ENCODE measurements at places on chromosomes 6 and 20.

GRCh38 chr6:121175827-121176226, 158.5 kb downstream of the TBC1D32 start:
- no peak for DNase-seq

GRCh38 chr6:109445382-109445781, 4.9 kb downstream of the SMPD2 start:
- DNase-seq: no peak

DNA sequence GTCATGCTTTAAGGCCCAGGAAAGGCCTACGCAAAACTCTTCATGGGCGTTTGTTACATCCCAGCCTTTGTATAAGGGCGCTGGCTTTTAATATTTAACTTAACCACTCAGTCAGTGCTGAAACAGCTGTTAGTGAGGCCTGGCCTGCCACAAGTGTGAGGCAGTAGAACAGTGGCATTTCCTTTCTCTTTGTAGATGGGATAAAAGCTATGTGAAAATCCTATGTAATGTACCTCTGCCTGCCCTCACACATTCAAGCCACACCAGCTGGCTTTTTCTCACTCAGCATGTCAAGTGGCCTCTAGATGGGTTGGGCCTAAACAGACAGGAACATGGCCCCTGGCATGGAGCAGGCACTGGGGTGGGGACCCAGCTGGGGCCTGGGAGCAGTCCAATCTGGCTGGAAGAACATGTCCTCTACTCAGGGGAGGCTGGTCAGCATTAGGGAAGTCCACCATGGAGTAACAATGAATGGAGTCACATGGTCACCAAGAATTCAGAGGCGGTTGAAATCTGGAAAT, 20.7 kb downstream of the CGA start:
- DNase-seq: no peak

GRCh38 chr20:43988867-43989266, 74.2 kb downstream of the TOX2 start:
- DNase-seq: no peak

GRCh38 chr6:73011945-73012344, 213.4 kb downstream of the KHDC1L start:
- no peak for DNase-seq

- DNase-seq: no peak
Observed at GRCh38 chr6:6395581-6396197, 75.2 kb upstream of the F13A1 start.

- no peak for DNase-seq
Observed at GRCh38 chr6:53330137-53330536, 18.6 kb downstream of the ELOVL5 start.

GRCh38 chr6:127904160-127904559, 3.3 kb upstream of the THEMIS start:
- no peak for DNase-seq

DNA sequence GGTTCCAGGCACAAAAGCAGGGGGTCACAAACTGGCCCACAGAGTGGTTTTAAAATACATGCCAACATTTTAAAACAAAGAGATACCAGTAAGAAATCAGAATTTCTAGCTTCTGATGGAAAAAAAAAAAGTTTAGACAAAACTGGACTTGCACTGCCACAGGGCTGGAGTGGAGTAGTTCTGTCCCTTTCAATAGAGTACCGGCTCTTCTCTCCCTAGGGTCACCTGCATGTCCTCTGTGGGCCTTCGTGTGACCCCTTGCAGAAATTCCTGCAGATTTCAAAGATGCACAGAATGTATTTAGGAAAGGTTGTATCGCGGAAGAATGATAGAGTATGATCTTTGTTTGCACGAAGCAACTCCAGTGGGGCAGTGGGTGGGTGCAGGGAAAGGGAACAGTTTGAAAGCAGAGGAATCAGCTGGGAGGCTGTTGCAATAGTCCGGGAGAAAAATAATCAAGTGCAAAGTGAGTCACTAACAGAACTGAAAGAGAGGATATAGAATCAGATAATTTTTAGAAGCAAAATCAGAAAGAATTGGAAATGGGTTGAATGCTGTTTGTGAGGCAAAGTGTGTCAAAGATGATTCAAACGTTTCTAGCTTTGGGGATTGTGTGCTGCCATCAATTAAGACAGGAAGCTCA, 97.3 kb upstream of the STXBP5 start:
- DNase-seq: no peak

- DNase-seq: no peak
Observed at GRCh38 chr20:20331817-20332216, 36.1 kb upstream of the INSM1 start.

GRCh38 chr6:161850562-161850961, 576.7 kb upstream of the AGPAT4 start:
- no peak for DNase-seq

DNA sequence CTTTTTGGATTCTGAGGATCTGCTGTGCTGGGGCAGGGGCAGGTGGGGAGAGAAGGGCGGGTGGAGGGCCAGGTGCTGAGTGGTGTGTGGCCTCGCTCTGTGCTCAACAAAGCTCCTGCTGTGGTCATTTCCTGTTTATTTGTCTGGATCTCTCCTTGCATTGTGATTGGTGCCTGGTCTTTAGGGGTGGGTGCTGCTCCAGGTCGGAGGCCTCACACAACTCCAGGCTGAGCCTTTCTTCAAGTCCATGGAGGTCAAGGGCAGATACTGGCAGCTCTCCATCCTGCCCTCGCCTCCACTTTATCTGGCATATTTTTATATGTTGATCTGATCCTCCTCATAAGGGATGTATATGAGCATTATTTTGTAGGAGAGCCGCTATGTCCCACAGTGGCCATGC, 36.2 kb downstream of the HLA-F start:
- DNase-seq: no peak

- DNase-seq: no peak
Observed at GRCh38 chr6:30687659-30688431, 1.4 kb upstream of the PPP1R18 start.

GRCh38 chr20:34311118-34312023, 8.2 kb upstream of the AHCY start:
- no peak for DNase-seq

DNA sequence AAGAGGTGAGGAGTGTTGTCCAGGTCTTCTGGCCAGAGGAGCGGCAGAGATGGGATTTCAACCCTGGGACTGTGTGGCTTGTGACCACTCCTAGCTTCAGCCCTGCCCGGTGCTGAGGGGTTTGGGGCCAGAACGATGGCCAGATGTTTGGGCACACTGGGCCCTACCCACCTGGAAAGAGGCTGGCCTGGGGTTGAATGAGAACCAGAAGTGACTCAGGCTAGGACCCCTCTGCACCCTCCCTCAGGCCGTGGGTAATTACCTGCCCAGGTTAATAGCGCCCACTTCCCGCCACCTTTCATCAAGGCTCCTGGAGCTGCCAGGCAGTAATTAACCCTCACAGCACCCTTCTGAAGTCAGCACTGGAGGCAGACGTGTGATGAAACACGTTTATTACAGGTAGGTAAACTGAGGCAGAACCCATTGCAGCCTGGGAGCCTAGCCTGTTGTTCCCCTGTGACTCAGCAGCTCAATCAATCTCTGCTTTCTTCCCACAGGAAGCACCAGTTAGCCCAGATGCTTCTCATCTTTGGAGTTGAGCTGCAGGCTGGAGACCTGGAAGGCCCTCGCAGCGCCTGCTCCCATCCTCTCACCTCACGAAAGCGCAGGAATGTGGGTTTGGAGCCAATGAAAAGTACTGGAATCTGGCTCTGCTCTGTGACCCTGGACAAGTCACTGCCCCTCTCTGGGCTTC, 120.8 kb downstream of the CEBPB start:
- DNase-seq: no peak

DNA sequence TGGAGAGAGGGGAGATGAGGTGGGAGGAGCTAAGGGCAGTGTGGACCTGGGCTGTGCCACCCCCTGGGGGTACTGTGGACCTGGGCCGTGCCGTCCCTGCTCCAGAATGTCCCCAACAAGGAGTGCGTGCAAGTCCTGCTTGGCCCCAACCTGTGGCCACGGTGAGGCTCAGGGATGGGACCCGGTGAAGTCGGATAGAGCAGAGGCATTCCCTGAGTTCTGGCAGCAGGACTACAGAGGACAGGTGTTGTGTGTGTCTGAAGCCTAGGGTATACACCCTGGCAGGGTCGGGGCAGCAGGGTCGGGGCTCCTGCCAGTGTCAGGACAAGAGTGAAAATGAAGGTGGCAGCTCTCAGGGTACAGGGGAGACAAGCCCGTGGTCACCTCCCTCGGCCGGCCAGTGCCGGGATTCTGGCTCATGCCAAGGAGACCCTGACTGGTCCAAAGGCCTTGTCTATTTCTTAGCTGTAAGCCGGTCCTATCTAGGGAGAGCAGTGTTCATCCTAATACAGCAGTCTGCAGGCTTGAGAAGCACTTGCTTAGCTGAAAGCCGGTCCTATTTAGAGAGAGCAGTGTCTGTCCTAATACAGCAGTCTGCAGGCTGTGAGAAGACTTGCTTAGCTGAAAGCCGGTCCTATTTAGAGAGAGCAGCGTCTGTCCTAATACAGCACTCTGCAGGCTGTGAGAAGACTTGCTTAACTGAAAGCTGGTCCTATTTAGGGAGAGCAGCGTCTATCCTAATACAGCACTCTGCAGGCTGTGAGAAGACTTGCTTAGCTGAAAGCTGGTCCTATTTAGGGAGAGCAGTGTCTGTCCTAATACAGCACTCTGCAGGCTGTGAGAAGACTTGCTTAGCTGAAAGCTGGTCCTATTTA, 95.9 kb downstream of the SMOC2 start:
- DNase-seq: no peak

GRCh38 chr6:145155411-145155810, 579.9 kb downstream of the EPM2A start:
- no peak for DNase-seq

GRCh38 chr6:6604566-6604965, 16.0 kb downstream of the LY86 start:
- no peak for DNase-seq

- peak; percentile 60 for DNase-seq
Observed at GRCh38 chr6:166957087-166957804, 896 bp upstream of the RNASET2 start.

GRCh38 chr6:11854408-11855165, 76.0 kb upstream of the ADTRP start:
- no peak for DNase-seq

DNA sequence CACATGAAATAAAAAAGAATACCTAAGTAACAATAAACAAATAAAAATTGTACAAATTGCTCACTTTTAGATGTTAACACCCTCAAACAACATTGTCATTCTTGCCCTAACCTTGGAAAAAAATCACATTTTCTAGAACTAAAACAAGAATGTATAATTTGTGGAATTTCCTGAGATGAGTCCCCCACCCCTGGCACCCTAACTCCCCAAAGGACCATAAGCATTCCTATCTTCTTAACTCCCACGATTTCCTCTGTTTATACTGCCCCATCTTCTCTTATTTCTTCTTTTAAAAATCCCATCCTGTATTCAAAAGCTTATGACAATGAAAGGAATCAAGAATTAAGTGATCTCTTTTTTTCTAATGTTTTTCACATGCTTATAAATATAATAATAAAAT, 70.9 kb downstream of the IBTK start:
- no peak for DNase-seq

DNA sequence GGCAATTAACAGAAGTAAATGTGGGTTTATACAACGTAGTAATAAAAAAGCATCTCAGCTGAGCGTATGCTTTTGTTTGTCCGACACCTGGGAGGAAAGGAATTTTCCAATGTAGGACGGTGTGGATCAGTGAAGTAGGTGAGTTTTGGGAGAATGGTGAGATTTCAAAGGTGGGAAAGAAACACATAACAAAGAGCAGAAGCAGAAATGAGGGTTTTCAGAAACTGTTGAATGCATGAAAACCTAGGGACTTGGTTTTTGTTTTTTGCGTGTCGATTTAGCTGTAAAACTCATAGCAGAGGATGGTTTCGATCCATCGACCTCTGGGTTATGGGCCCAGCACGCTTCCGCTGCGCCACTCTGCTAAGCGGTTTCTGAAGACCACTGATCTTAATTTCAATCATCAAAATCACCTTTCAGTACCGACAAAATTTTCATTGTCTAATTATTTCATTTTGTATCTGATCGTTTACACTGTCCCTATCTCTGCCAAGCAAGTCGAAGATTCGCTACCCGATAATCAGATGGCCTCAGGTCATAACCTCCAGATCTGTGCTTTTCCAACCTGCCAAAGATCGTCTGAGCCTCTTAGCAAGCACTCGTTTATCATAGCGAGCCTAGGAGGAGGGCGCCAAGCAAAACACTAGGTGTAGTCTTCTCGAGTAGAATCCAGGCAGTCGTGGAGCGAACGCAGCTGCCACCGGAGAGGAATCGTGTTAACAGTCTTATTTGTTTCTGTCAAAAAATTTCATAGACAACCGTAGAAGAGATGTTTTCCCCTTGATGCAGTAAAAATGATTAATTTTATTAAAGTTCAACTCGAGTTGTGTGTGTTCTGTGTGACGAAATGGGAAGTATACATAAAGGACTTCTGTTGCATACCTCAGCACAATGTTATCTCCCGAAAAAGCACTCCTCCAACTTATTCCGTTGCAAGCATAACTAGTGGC, 20.9 kb upstream of the POM121L2 start:
- DNase-seq: peak; percentile 67

GRCh38 chr20:51888291-51888690, 86.0 kb upstream of the SALL4 start:
- no peak for DNase-seq

- no peak for DNase-seq
Observed at GRCh38 chr6:161198783-161199460, 74.9 kb downstream of the AGPAT4 start.

All from naive thymus-derived CD4-positive, alpha-beta T cell (primary cell).